ENCODE measurements at places on chromosomes 13 and 19.

- DNase-seq: no peak
These were observed 683.5 kb downstream of the LIG4 start for GRCh38 chr13:107531816-107532215.

DNA sequence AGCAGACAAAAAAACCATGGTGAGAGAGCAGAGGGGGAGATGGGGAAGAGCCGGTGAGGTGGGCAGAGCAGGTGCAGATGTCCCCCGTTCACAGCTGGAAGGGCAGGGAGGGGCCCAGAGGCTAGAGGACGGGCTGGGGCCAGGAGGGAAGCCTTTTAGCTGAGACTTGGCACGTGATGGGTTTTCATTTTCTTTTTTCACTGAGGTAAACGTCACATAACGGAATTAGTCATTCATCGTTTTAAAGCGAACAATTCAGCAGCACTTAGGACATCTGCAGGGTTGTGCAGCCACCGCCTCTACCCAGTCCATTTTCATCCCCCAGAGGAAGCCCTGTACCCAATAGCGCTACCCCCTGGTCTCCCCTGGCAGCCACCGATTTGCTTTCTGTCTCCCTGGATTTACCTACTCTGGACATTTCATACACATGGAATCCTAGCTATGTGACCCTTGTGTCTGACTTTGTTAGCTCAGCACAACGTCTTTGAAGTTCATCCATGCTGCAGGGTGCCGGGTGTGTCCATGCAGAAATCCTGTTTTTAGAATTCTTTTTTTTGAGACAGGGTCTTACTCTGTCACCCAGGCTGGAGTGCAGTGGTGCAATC lies 16.0 kb upstream of the EMC10 start:
- DNase-seq: peak; percentile 75

DNA sequence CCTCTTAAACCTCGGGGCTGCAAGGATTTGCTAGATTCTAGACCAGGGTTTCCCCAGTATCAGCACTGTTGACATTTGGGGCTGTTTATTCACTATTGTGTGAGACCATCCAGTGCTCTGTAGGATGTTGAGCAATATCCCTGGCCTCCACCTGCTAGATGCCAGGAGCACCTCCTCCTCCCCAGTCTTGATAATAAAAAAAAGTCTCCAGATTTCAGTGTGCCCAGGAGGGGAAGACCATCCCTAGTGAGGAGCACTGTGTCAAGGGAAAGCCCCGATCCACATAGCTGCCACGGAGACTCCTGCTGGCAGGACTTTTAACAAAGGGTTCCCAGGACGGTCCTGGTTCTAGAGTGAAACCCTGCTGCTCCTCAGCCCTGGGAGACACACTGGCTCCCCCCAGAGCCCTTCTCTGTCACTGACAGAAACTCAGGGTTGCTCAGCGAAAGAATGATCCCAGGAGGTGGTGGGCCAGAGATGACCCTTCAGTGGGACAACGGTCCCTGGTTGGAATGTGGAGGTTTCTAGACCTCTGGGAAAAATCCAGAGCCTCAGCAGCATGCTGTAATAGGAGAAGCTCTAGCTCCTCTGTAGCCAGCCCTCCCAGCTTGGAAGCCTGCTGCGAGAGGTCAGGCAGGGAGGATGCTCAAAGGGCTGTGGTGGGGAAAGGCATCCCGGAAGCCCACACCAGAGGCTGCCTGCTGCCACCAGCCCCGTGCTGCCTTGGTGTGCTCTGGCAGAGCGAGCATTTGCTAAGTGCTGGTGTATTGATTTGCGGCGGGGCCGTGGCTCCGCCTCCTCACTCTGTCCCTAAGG lies 20.3 kb downstream of the LYL1 start:
- no peak for DNase-seq

DNA sequence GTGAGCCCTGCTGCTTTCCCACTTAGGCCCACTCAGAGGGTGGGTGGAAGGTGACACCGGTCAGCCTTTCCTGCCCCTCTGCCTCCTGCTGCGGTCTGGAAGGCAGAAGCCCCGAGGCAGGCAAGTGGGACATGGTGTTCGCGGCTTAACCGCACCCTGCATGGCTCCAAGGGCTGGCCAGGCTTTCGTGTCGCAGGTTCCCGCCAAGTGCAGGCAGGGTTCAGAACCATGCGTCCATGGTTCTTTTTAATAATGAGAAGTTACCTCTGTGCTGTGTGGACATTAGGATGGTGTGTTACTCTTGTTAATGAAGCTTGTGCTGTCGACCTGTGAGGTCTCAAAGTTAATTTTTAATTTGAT lies 986 bp downstream of the DGKH start:
- no peak for DNase-seq

DNA sequence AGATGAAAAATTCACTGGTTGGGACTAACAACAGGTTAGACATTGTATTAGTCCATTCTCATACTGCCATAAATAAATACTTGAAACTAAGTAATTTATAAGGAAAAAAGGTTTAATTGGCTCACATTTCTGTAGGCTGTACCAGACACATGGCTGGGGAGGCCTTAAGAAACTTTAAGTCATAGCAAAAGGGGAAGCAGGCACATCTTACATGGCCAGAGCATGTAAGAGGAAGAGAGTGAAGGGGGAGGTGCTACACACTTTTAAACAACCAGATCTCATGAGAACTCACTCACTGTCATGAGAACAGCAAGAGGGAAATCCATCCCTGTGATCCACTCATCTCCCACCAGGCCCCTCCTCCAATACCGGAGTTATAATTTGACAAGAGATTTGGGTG lies 125.9 kb downstream of the SUCLA2 start:
- no peak for DNase-seq

GRCh38 chr19:1094655-1094977 lies 559 bp downstream of the POLR2E start:
- DNase-seq: no peak

DNA sequence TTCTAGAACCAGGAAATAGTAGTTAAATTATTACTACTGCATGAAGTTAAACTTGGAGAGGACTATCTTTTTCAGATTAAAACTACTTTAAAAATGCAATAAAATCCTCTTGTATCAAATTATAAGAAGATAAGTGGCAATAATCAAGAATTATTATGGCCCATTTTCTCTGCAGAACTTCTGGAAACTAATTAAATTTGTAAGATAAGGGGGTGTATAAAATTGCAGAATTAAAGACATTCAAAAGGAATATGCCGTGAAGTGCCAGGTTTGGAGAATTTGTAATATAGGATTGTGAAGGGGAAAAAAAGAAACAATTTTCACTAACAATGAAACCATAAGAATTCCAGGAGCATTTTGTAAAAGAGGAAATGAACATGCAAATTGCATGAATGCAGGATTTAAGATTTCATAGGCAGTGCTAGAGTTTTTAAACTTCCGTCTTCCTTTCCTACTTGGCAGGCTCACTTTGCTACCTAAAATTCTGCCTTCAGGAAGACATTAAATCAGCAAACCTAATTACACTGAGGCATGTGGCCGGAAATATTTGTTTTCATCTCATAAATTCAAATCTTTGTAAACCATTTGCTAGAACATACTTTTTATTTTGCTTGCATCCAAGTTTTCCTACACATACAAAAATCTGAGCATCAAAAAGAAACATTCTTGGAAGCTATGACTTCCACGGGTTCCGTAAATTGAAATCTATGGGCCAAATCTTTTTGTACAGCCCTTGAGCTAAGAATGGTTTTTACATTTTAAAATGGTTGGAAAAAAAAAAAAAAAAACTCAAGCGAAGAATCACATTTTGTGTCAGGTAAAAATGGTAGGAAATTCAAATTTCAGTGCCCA lies 166.9 kb downstream of the DCLK1 start:
- DNase-seq: no peak

DNA sequence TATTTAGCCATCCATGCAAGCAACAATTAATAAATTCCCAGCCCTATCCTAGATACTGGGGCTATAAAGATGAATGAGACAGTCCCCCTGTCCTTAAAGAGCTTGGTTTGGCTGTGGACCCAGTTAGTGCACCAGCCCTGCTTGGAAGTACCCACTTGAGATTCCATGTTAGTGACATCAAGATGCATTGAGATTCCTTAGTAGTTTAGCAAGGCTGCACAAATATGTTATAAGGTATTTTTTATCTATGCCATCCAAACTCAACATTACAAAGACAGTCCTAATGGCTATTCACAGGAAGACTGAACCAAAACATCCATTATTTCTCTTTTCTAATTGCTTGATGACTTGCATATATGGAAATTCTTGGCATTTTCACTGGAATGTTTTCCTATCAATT lies 48.8 kb upstream of the RAP2A start:
- DNase-seq: no peak

DNA sequence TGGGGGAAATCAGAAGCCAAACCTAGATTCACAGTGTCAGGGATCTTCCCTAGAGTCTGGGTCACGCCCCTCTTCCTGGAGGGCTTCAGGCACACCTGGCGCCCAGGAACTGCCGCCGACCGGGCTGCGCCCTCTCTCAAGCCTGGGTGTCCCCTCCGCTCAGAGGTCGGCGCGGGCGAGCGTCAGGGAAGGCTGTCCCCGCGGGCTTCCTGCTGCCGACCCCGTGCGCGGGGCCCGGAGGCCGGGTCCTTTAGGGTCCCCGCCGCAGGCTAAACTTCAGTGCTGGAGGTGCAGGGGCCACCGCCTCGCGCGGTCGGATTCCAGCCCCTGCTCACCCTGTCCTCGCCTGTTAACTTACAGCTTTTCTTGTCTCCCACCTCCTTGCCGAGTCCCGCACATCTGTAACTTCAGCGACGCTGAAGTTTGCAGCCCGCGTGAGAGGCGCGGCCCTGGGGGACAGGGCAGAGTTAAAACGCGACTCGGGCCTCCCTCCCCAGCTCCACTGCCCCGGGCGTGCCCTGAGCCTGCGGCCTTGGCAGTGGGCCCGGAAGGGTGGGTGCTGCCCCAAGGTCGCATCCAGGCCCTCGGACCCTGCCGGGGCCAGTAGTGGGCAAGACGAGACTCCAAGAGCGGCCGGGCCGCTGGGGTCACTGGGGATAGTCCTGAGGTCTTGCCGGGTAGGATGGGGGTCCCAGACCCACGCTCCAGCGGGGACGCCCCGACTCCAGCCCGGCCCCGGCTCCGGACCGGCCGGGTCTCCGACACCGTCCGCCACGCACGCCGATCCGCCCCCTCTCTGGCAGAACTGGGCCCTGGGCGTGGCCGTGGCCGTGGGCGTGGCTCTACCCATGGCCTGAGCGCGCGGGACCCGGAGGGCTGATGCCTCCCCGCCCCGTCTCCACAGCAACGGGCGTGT lies 95.6 kb upstream of the ZNF98 start:
- peak; percentile 63 for DNase-seq

DNA sequence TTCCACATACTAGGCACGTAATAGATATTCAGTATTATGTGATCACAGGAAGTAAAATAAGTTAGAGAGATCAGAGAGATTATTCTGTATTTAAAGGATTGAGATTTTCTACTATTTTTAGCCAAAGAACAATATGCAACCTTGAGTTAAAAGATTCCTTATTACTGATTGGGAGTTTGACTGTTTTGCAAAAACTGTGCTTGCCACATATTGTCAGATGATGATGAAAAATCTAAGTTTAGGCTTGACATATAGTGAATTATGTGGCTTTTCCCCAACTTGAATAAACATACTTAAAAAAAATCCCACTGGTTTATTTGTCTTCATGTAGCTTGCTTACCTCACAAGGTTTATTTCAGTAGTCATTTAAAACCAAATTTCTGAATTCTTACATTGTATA lies 194.4 kb downstream of the KCNRG start:
- DNase-seq: no peak

DNA sequence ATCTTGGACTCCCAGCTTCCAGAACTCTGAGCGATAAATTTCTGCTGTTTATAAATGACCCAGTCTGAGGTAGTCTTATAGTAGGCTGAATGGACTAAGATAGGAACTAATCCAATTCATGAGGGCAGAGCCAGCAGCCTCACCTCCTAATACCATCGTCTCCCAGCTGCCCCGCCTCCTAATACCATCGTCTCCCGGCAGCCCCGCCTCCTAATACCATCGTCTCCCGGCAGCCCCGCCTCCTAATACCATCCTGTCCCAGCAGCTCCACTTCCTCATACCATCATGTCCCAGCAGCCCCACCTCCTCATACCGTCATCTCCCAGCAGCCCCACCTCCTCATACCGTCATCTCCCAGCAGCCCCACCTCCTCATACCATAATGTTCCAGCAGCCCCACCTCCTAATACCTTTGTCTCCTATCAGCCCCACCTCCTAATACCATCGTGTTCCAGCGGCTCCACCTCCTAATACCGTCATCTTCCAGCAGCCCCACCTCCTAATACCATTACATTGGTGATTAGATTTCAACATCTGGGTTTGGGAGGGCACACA lies 2.4 kb upstream of the ARGLU1 start:
- no peak for DNase-seq

- DNase-seq: no peak
These were observed 103.2 kb upstream of the VSTM2B start for GRCh38 chr19:29422486-29423085.

- peak; percentile 13 for DNase-seq
These were observed 717 bp downstream of the EEF2 start for GRCh38 chr19:3984584-3984907.

GRCh38 chr13:112245179-112245724 lies 130.9 kb upstream of the SPACA7 start:
- DNase-seq: no peak

GRCh38 chr19:43433689-43434088 lies 19.0 kb downstream of the TEX101 start:
- no peak for DNase-seq

DNA sequence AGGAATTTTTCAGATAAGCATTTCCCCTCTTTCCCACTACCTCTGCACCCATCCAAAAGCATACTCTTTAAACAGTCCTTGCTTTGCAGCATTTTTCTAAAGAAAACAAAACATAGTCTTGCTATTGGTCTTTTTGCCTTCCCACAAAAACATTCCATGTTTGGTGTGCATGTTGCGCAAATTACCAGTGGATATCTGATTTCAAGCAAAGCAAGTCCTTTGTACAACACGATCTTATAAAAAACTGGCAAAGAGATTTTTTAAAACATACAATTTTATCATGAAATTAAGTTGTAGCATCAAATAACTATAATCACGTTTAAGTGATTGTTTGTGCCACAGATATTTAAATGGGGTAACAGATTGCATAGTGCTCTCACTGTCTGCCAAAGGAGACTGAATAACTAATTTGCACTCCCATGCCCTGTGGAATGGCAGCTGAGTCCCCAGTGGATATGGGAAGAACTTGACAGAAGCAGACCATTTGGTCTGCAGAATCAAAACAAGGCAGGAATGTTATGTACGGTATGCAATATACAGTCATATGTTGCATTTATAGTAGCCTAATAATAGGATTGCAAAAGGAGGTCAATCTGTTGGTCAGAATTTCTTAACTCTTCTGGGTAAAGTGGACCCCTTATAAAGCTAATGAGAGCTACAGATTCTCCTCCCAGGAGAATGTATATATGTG lies 285.7 kb downstream of the TBC1D4 start:
- DNase-seq: no peak

DNA sequence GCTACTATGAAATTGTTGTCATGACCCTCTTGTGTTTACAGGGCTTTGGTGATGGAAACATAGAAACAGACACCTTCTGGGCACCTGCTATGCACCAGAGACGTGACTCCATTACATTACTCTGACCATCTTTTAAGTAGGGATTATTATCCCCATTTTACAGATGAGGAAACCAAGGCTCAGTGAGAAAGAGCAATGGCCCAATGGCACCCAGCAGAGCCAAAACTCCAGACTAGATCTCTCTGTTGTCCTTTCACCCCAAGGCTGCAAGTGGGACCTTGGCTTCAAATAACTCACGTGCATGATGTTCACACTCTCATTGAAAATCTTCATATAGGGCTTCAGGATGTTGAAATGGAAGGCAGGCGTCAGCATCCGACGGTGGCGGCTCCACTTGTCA lies 5.9 kb downstream of the CYP4F2 start:
- no peak for DNase-seq

GRCh38 chr13:90365130-90365529 lies 982.4 kb upstream of the MIR17HG start:
- no peak for DNase-seq

- DNase-seq: no peak
These were observed 176.9 kb downstream of the DNAJC15 start for GRCh38 chr13:43200307-43200706.

All from RPMI8226 (cell line).